ENCODE measurements at places on chromosomes 6 and 20. TPM values are rescaled to one million over a fixed set of nuclear protein-coding genes. Genes with fewer than 3 reads are reported as not detected.

TMC2 gene
- not detected for total RNA-seq

RNF144B gene
- 0.41 TPM for total RNA-seq

SLC2A4RG gene
- total RNA-seq, result 96.0 TPM

MCCD1 gene
- not detected for total RNA-seq

C6orf52 gene
- total RNA-seq, result 1.6 TPM

GSTA1 gene
- total RNA-seq, result not detected

SMLR1 gene
- total RNA-seq, result not detected

UBE2V1 gene
- 101 TPM for total RNA-seq

HTR1B gene
- total RNA-seq, result 0.19 TPM

TCF21 gene
- 0.09 TPM for total RNA-seq

CALHM4 gene
- not detected for total RNA-seq

HDGFL1 gene
- total RNA-seq, result not detected

CCDC170 gene
- 0.12 TPM for total RNA-seq

OR2W1 gene
- not detected for total RNA-seq

TNFAIP3 gene
- 20.2 TPM for total RNA-seq
